Urinary bladder (tissue), 4 donors: ENCODE measurements at places on chromosomes 11 and 22. TPM values are rescaled to one million over a fixed set of nuclear protein-coding genes. Genes with fewer than 3 reads are reported as not detected.

DNA sequence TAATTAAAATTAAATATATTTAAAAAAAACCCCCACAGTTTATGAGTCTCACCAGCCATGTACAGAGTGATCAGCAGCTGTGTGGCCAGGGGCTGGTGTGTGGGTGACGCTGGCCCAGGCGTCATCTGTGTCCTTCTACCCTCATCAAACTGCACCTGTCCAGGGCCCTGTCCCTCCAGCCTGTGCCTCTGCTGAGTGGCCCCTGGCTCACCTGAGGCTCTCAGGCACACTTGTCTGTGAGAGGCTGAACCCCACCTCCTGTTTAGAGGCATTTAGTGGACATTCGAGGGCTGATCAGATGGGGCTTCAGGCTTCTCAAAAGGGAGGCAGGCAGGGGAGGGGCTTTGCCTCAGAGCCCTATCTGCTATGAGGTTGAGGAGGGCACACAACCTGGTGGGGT lies 29.9 kb upstream of the SMIM38 start:
- no peak for DNase-seq

GRCh38 chr11:57977709-57978108 lies 46.0 kb upstream of the OR9Q1 start:
- no peak for DNase-seq

SCGB1D2 gene
- polyA plus RNA-seq, result not detected

DNA sequence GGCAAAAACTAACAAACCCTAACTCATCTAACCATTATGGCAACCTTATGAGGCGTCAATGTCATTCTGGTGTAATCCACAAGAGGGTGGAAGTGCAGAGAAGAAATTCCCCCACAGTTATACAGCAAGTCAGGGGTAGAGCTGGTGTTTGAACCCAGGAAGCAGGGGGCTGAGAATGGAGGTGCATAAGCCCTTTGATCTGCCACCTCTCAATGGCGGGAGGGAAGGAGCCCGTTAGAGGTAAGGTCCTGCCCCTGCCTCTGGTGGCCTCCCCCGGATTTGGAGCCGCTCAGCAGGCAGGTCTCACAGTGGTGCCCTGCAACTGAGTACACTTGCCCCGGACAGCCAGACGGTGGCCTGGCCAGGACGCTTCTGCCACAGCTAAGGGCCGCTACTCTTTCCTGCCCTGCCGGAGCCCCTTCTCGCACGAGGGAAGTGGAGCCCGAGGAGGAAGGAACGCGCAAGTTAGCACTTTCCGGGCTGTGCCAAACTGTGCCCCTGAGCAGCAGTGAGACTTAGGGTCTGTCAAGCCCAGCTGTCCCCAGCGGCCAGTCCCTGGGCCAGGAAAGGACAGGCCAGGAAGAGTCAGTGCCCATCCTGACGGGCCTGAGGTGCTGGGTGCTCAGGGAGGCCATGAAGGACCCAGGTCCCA lies 1.1 kb downstream of the FXYD2 start:
- DNase-seq, result no peak

DNA sequence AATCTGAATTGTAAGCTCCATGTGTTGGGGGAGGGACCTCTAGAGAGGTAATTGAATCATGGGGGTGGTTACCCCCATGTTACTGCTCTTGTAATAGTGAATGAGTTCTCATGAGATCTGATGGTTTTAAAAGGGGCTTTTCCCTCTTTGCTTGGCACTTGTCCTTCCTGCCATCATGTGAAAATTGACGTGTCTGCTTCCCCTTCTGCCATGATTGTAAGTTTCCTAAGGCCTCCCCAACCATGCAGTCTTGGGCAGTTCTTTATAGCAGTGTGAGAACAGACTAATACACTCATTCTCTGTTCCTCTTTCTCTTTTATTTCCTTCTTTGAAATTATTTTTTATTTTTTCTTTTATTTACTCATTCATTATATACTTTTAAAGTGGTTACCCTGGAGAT lies 239.4 kb downstream of the CSNK2A3 start:
- DNase-seq, result no peak

DNA sequence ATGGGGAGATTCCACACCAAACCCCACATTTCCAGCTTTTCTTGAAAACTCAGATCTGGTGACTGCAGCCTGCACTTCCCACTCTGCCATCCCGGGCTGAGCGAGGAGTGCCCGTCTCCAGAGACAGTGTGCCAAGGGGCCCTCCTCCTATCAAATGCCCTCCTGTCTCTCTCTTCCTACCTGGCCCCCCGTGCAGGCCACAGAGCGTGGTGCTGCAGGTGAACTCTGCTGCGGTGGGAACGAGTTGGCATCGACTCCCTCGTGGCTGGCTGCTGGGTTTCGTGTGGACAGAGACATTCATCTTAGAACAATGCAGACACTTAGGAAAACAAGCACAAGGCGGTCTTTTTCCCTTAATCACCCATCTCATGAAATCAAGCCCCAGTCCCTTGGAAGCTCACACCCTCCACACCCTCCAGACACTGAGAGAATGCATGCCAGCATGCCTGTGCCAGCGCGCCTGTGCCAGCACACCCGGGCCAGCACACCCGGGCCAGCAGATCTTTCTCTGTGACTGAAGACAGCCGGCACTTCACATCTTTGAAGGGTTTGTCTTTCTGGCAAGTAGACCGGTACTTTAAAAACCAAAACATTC lies 65.0 kb downstream of the PARVB start:
- no peak for DNase-seq

- DNase-seq, result no peak
These were observed 16.0 kb upstream of the SMIM35 start for GRCh38 chr11:118102721-118103261.

- DNase-seq, result no peak
These were observed 36.6 kb upstream of the SUSD2 start for GRCh38 chr22:24144778-24145085.

TCN1 gene
- polyA plus RNA-seq, result 0.13 TPM

DNA sequence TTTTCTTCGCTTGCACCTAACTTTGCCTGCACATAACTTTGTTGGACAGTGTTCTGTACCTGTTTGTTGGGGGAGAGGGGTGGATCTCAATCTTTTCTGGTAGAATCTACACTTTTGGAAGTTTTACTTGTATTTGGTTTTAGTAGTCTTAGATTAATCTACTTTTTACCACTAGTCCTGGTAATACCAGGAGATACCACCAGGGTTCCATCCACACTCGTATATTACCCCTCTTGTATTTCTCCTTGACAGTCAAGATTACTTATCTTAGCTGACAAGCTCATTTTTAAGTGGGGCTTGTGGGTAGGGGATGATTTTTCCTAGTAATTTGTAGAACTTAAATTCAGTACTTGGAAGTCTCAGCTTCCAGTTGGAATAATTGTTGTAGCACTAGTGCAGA lies 37.3 kb upstream of the TECTA start:
- DNase-seq, result no peak

GRCh38 chr11:15307619-15308024 lies 192.9 kb downstream of the INSC start:
- DNase-seq, result no peak

DNA sequence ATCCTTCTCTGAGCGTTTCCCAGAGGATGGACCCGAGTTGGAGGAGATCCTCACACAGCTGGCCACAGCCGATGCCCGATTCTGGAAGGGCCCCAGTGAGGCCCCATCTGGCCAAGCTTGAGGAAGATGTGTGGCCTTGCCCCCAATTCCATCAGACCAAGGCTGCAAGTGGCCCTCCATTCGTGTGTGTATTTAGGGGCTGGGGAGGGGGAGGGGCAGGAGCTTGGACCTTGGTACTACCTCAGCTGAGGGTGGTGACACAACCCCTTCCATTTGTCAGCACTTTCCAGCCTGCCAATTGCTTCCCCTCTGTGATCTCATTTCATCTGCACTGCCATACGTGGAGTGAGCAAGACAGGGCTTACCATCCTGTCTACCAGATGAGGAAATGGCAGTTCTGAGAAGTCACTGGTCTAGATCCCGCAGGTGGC lies 1.3 kb upstream of the BBS1 start:
- no peak for DNase-seq

- DNase-seq, result no peak
These were observed 13.3 kb upstream of the HBE1 start for GRCh38 chr11:5283086-5283485.

RAB39A gene
- 0.27 TPM for polyA plus RNA-seq

- no peak for DNase-seq
These were observed 27.9 kb downstream of the PRMT3 start for GRCh38 chr11:20415432-20415831.

GRCh38 chr22:48510599-48510998 lies 1317.1 kb downstream of the BRD1 start:
- no peak for DNase-seq

DNA sequence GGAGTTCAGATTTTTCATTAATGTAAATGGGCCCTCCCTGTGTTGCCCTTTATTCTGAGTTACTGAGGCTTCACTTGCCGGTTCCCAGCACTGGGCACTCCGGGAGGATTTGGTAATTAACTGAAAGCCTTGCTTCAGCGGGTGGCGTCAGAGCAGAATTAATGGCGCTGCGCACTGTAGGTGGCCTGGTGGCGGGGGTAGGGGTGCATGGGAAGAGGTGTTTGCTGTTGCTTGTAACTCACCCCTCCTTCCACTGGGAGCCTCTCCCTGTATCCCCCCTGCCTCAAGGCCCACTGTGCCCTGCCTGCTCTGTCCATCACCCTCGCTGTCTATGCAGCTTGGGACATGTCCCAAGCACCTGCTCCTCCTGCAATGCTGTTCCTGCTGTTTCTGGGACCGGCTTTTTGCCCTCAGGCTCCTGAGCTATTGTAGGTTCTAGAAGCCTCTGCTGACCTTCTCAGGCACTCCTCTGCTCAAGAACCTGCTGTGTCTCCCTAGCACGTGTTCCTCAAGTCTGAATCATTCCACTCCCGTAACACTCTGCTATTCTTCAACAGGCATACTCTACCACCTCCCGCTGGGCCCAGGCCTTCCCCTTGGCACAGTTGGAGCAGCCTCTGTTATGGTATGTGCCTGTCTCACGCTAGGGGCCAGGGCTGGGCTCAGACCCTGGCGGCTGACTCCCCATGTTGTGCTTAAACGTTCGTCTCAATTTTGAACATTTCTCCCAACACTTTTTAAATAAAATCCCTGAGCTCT lies 24.4 kb downstream of the ARHGAP8 start:
- DNase-seq, result no peak

GRCh38 chr11:22684082-22684481 lies 17.7 kb downstream of the GAS2 start:
- no peak for DNase-seq

GRCh38 chr22:48218889-48219420 lies 1456.5 kb downstream of the TBC1D22A start:
- no peak for DNase-seq

APOL5 gene
- not detected for polyA plus RNA-seq

GRCh38 chr11:132114743-132115142 lies 744.3 kb downstream of the NTM start:
- no peak for DNase-seq

DNA sequence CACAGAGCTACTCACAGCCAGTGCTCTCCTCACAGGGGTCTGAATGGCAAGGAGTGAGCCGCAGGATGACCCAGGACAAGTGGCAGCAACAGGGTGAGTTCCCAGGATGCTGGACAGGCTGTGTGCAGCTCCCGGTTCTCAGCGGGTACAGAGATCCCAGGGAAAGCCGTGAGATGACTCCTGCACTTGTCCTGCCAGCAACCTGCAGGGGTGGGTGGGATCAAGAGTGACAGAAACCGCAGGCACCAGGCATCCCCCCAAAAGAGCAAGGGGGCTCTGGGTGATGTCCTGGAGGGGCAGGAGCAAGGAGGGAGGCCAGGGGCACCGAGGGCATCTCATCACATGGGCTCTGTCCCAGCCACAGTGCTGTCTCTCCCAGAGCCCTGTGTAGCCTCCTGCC lies 15.9 kb upstream of the PRODH start:
- no peak for DNase-seq

RAG2 gene
- polyA plus RNA-seq, result not detected

PTPRJ gene
- polyA plus RNA-seq, result 3.1 TPM

- no peak for DNase-seq
These were observed 54.6 kb downstream of the SLC36A4 start for GRCh38 chr11:93143186-93143585.

UPK3A gene
- polyA plus RNA-seq, result 15.4 TPM

DNA sequence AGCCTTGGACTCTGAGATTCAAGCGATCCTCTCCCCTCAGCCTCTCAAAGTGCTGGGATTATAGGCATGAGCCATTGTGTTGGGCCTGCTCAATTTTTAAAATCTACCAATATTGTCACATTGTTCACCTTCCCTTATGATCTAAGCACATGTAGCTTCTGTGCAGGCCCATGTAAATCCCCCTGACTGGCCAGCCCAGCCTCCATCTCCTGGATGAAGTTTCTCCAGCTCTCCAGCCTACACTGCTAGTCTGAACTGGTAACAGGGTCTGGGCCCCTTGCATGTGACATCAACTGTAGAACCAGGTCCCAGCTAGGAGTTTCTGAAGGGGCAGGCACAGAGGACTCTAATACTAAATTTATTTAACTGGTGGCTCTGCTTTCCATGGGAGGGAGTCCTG lies 32.8 kb upstream of the YPEL1 start:
- DNase-seq, result no peak

DNA sequence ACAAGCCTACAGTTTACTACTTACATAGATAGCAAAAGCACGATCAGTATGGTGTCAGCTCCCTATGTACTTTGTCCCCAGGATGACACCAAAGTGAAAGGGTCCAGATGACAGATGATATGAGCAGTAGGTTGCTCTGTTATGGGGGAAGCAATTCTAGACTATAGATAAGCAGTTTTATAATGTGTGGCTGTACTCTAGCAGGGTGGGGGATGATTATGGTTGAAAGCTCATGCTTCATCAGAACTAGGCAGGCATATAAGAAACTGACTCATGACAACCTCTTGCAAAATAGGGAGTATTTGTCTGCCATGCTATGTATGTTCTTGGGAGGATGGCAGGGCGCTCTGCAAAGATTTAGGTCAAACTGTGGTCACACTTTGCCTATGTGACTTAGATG lies 158.2 kb upstream of the ZBED5 start:
- DNase-seq, result no peak

CDC42BPG gene
- 3.2 TPM for polyA plus RNA-seq

DNA sequence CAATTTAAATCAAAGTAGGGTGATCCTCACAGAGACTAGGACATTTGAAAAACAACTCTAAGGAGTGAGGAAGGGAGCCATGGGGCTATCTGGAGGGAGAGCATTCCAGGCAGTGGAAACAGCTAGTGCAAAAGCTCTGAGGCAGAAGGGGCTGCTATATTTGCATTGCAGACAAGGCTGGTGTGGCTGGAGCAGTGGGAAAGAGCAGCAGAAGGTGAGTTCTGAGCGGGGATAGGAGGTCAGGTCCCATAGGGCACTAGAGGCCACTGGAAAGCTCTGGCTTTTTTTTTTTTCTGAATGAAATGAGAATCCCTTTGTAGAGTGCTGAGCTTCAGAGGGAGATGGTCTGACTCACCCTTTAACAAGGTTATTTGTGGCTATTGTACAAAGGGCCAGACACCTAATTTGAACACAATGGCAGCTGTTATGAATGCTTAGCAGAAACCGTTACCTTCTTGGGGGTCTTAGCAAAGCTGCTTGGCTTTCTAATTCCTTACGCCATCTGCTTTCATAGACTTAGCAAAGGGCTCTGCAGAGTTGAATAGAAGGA lies 291.6 kb downstream of the BUD13 start:
- no peak for DNase-seq

OR10A4 gene
- not detected for polyA plus RNA-seq
